Progenitor cell of endocrine pancreas (in vitro differentiated cells): ENCODE measurements at places on chromosomes 16 and 17. TPM values are rescaled to one million over a fixed set of nuclear protein-coding genes. Genes with fewer than 3 reads are reported as not detected.

DPEP2 gene
- not detected in 2 replicates for total RNA-seq

DNA sequence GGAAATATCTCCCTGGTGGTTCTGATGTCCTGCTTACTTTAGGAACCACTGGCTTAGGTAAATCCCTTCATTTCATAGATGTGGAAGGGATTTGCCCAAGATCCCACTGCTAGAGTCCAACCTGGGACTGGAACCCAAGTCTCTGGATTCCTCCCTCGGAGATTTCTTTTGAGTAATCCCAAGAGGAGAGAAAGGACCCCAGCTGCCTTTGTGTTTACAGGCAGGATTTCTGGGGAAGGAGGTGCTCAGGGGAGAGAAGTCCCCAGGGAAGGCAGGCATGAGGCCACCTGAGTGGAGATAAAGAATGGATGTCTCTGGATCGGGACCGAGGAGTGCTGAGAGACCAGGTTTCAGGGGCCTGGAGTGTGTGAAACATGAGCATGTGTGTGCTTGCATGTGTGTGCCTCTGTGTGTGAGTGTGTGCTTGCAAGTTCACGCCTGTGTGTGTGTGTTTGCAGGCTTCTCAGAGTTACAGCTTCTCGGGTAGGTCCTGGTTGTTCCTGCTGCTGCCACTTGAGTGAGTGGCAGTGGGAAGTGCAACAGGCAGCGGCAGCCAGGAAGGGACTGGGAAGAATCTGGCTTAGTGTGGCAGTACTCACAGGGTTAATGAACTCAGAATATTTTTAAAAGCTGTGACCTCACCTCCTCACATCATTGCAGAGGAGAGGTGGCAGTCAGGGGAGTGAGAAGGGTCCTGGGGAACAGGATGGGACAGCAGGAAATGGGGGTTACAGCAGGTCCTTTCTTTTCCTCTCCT is 2.2 kb downstream of the KCNH6 start:
- DNase-seq = no peak

- no peak for DNase-seq
Measured at GRCh38 chr16:67868290-67868689, 4.6 kb upstream of the EDC4 start.

- no peak for DNase-seq
Measured at GRCh38 chr17:1107083-1107776, 72.6 kb downstream of the ABR start.

DNA sequence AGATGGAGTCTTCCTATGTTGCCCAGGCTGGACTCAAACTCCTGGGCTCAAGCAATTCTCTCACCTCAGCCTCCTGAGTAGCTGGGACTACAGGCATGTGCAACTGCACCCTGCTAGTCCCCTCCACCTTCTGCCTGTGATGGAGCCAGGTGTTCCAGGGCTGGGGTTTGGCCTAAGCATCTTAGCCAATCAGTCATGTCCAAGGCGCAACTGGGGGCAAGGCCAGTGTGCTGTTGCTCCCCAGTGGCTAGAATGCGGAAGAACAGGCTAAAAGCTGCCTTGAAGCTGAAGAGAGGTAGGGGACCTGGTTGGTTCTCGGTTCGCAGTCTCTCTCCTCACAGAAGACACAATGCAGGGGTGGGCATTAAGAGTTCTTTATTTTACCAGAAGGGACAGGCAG is 18.6 kb downstream of the FLOT2 start:
- no peak for DNase-seq

- DNase-seq = no peak
Measured at GRCh38 chr16:28205117-28205899, 6.5 kb downstream of the XPO6 start.
